ENCODE measurements at places on chromosomes 2 and 18.

- DNase-seq, result no peak
These were observed 82.5 kb upstream of the PKDCC start for GRCh38 chr2:41965173-41965908.

- DNase-seq, result no peak
These were observed 129.5 kb downstream of the RND3 start for GRCh38 chr2:150357770-150358467.

DNA sequence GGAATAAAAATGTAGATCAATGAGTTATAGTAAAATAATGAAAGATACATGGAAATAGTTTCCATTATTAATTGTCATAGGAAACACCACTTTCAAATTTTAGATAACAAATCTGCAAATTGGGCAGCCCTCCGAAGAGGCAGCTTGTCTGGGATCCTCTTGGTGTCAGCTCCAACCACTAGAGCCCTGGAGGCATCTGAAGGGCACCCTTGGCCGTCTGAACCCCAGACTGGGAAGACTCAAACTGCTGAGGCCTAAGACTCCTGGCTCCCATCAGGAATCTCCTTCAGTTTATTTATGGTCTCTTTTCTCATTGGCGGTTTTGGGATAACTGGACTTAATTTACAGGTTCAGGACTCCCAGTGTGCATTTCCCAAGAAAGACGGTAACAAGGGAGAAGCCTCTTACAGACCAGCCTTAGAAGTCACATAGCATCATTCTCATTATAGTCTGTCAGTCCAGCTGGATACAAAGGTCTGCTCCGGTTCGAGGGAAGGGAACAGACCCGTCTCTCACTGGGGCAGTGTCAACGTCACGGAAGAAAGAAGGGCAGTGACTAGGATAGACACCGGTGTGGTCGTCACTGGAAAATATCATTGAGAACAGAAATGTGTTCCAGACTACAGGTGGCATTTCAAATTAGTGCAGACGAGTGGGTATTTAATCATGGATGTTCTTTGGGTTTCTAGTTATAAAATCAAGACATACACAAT is 390.7 kb upstream of the NETO1 start:
- DNase-seq, result no peak

GRCh38 chr2:98188351-98189046 is 101.5 kb downstream of the VWA3B start:
- no peak for DNase-seq

- DNase-seq, result no peak
These were observed 198.2 kb downstream of the ZFP36L2 start for GRCh38 chr2:43028188-43028587.

DNA sequence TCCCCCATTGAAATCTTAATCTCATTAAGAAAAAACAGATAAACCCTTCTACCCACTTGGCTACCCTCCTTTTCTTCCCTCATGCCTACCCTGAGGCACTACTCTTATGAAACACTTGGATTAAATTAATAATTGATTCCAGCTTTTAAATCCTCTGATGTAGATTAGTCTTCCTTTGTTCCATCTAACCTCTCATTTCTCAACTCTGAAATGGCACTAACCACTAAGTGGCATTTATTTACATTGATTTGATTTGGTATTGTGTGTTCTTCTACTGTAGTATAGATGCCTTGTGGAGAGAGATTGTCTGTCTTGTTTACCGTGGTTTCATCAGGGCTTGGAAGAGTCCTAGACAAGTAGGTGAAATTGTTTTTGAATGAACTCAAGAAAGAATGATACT is 26.7 kb downstream of the ITGA4 start:
- no peak for DNase-seq

DNA sequence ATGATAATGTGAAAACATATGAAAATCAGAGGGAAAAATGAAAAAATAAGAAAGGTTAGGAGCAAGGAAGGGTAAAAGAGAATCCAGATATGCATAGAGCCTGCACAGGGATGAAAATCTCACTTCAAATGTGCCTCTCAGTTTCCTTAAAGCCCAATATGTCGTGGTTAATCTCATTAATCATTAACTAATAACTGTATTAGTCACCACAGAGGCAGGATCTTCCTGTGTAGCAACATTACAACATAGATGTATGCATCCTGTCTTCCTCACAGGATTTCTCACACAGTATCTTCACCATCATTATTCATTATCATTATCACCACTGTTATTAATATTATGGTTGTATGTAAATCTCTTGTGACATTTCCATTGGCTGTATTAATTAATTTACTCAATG is 361.2 kb upstream of the SOX11 start:
- DNase-seq, result no peak

DNA sequence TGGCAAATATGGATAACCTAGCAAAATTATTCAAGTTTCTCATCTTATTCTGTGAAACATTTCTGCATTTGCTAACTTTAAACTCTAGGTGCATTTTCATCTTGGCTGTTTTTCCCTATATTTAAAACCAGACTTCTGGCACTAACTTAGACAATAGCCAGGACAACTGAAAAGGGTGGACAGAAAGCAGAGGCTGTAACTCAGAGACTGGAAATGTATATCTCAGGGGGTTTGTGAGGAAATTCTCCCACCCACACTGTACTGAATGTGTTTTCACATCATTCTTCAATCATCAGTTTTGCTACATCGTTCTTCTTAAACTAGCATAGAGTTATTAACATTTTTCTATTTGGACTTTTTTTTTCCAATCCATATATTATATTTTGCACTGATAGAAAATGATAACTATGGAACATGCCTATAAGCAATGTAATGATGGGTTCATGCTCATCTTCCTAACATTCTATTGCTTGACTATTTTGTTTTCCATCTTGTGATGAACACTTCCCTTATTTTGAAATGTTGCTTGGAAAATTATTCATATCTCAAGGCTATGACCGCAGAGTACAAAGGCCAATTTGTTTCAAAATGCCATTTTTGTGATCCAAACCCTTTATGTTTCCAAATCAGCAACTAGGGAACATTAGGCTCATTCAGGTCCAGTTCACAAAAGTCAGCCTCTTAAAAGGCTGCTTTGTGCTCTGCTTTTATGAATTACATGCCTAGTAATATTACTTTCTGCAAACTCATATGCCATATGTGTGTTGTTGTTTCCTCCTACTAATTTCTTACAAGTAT is 125.8 kb upstream of the CDH19 start:
- no peak for DNase-seq

DNA sequence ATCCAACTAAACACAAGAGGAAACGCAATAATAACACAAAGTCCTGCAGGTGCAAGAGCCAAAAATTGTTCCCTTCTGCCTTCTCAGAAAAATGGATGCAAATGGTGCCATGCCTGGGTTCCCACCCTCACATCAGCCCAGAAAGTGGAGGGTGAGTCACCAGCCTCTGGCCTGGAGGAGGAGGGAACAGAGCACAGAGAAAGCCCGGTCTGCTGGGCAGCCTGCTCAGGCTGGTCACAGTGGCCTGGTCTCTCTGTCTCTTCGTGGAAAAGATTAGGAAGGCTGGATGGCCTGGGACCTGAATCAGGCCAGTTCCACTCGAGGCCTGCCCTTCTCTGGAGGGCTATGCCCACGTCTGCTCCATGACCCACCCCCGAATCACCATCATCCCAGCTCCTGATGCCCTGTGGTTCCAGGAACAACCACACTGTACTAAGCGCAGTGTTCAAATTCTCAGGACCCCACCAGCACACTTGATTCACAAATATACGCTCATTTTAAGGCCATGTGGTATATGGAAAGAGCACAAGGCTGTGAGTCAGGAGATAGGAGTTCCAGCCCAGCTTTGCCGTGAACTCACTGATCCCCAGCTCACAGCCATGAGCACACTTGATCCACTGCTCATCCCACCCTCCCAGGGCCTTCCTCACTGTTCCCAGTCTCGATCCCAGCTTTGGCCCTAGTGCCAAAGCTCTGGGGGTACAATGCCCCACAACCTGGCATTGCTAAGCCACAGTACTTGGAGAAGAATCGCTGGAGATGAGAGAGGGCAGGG is 82.1 kb downstream of the ZBTB7C start:
- DNase-seq, result no peak

DNA sequence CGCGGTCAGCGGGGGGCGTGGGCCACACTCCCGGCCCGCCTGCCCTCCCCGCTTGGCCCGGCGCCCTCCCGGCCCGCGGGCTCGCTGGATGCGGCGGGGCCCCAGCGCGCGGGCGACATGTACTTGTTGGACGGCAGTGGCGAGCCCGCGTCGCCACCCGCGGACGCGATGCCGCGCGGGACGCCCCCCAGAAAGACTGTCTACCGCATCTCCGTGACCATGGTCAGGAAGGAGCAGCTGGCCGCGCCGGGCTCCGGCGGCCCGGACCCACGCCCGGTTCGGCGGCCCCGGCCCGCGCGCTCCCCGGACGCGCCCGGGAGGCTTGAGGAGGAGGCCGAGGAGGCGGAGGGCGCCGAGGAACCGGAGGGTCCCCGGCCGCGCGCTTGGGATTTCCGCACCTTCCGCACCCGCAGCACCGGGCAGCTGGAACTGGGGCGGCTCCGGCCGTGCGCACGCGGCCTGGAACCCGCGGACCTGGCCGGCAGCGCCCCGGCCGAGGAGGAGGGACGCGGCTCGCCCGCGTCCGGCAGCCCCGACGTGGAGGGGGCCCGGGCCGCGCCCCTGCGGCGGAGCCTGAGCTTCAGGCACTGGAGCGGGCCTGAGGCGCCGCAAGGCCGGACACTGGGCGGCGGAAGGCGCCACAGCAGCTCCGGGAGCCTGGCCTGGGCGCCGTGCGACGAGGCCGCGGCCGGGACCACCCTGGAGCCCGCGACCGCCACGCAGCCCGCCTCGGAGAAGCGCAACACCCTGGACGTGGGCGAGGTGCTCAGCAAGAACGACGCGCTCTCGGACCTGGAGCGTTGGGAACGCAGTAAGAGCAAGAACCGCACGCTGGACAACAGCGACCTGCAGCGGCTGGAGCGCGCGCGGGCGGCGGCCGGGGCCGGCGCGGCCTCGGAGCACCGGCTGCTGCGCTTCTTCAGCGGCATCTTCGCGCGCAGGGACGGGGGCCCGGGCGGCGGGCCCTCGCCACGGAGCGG is 176.4 kb downstream of the AGAP1 start:
- no peak for DNase-seq

DNA sequence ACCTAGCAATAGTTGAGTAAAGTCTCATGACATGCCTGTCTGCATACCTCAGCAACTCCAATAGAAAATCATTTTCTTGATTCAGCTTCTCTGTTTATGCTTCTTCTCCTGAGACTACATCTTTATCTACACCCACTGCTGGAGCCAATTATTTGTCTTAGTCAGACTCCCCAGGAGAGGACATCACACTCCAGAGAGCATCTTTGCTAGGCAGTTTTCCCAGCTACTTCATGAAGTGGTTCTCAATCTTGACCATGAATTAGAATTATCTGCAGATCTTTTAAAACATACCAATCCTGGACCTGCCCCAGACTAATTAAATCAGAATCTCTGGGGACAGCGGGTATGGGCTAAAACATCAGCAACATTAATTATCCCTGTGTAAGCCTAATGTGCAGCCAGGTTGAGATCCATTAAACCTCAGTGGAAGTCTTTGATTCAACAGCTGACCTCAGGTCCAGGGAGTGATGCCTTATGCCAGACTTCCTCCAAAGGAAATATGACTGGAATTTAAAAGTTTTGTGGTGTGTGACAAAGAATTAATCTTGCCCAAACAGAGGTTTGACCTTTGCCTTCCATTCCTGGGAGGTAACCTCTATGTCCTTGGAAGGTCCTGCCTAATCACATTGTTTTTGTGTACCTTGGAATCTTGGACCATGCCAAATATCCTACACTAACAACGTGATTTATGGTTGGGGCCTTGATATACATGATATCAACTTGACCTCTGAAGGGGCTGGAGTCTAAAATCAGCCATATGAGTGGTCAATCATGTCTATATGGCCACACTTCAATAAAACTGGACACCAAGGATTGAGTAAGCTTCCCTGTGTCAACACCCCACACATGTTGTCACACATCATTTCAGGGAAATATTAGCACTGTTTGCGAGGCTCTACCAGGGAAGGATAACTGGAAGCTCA is 99.3 kb upstream of the DNAJC10 start:
- no peak for DNase-seq

- no peak for DNase-seq
These were observed 46.1 kb downstream of the TACR1 start for GRCh38 chr2:75153221-75153620.

GRCh38 chr2:6352247-6352646 is 513.5 kb downstream of the CMPK2 start:
- no peak for DNase-seq

GRCh38 chr18:44672506-44672905 is 8.2 kb upstream of the SETBP1 start:
- no peak for DNase-seq

Measured in T-helper 22 cell (primary cell).